Airway epithelial cell (primary cell): ENCODE measurements at places on chromosomes 6 and 20. TPM values are rescaled to one million over a fixed set of nuclear protein-coding genes. Genes with fewer than 3 reads are reported as not detected.

Gene ZC2HC1B
- 1.3 TPM in 1 of 2 replicates, not detected in the other for total RNA-seq

Gene PNPLA1
- 0.14 and 0.23 TPM in 2 replicates for total RNA-seq

Gene XKR7
- total RNA-seq: not detected in 2 replicates

Gene GPR63
- 0.51 and 0.78 TPM in 2 replicates for total RNA-seq

Gene CDYL
- total RNA-seq: 13.5 and 14.8 TPM in 2 replicates
